ENCODE measurements at places on chromosomes 7 and 10. TPM values are rescaled to one million over a fixed set of nuclear protein-coding genes. Genes with fewer than 3 reads are reported as not detected.

DNA sequence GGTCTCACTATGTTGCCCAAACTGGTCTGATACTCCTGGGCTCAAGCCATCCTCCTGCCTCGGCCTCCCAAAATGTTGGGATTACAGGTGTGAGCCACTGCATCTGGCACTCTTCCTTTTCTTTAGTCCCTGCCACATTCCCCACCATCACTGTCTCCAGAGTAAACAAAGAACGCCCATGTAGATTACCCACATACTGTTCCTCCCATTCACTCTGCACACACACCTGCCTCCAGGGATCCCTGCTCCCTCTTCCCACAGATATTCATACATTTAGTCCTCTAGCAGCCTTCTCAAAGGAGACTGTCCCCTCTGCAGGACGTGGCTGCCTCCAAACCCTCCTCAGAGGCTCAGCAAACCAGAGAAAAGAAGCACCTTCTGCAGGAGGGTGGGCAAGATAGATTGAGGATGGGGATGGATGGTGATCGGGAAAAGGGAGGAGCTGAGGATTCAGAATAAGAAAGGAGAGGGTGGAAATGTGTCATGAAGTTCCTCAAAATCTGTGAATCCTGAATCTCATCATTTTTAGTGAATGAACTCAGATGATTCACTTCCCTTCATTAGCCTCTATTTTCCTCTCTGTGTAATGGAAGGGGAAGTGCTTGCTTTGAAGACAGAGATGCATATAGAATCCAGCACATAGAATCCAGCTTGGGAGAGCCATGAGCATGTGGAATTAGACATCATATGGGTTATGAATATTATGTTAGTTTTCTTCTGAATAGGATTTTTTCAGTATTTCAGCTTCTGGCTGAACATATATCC, 5.5 kb upstream of the PLAU start:
- peak; percentile 65 for DNase-seq

DNA sequence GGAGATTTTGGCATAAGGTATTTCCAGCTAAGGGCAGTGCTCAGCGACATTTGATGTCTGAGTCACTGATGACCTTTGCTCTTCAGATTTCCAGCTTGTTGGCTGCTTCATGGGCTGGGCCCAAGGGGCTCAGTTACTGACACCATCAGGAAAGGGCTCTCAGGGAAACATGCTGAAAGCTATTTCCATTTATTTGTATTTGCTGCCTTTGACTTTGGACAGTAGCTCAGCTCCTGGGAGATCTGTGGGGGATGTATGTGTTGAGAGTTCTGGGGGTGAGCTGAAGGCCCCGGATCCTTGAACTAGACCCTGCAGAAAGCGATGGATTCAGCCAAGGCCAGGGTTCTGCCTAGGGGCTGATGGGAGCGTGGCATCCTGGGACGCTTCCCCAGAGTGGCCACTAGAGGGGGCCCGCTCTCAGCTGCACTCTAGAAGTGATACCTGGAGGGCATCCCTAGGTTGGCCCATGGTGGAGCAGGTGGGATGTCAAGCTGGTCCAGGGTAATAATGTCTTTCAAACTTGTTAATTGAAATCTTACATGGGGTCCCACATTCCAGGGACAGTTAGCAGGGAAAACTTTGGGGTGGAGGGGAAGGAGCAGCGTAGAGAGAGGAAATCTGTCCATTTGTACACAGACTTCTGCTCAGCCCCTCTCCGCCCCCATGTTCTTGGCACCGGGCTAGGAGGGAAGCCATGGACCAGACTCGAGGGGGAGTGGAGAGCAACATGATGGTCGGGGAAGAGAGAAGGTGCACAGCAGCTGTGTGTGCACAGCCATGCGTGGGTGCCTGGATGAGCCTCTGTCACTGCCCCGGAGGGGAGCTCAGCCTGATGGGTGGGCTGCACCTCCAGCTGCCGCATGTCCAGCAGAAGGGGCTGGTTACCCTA, 3.0 kb upstream of the BTBD16 start:
- peak; percentile 67 for DNase-seq

Gene CADPS2
- 69.4 TPM for total RNA-seq

GRCh38 chr7:40380111-40380510, 245.3 kb downstream of the SUGCT start:
- no peak for DNase-seq

GRCh38 chr7:25495342-25496250, 267.3 kb upstream of the NPVF start:
- no peak for DNase-seq

DNA sequence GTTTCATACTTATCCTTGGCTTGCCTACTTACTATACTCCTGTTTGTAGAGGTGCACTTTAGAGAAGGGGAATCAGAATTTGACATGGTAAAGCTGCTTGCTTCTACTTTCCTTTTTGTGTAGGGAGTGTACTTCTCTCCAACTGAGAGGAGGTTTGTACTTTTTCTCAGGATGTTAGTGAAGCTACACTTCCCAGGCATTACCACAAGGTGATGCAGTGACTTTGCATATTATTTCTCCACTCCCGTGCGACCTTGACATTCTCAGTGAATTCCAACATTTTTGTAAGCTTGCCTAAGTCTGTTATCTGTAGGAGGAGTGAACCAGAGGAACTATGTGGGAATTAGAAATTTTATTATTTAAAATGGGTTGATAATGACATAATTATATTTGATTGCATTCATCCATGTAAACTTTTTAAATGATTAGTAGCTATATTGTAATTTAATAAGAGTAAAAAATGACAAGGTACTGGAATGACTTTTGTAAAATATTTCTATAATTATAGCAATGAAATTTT, 5.2 kb downstream of the TAX1BP1 start:
- DNase-seq, result peak; percentile 84

- DNase-seq, result no peak
Measured at GRCh38 chr10:3068968-3069737, 1.8 kb downstream of the PFKP start.

Gene MARVELD1
- total RNA-seq, result 24.4 TPM

Gene AZGP1
- not detected for total RNA-seq

Gene SMC3
- total RNA-seq, result 47.3 TPM

- no peak for DNase-seq
Measured at GRCh38 chr7:31065840-31066239, 13.7 kb downstream of the ADCYAP1R1 start.

- DNase-seq, result peak; percentile 67
Measured at GRCh38 chr10:30456266-30456665, 22.3 kb downstream of the MAP3K8 start.

DNA sequence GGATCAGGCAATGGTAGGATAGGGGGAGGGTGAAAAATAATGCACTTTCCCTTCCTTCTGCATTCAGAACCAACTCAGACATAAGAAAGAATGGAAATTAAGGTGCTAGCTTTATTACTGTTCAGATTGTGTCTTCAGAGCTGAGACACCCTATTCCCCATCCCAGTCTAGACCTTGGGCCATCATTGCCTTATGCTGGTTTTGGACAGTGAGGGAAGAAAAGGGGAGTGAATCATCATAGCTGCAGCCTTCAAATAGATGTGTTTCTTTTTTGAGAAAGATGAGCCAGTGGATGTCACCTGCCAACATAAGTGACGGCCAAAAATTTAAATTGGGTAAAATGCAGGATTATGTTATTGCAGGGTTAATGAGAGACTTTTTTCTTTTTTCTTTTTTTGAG, 27.0 kb upstream of the TOMM7 start:
- DNase-seq, result no peak

DNA sequence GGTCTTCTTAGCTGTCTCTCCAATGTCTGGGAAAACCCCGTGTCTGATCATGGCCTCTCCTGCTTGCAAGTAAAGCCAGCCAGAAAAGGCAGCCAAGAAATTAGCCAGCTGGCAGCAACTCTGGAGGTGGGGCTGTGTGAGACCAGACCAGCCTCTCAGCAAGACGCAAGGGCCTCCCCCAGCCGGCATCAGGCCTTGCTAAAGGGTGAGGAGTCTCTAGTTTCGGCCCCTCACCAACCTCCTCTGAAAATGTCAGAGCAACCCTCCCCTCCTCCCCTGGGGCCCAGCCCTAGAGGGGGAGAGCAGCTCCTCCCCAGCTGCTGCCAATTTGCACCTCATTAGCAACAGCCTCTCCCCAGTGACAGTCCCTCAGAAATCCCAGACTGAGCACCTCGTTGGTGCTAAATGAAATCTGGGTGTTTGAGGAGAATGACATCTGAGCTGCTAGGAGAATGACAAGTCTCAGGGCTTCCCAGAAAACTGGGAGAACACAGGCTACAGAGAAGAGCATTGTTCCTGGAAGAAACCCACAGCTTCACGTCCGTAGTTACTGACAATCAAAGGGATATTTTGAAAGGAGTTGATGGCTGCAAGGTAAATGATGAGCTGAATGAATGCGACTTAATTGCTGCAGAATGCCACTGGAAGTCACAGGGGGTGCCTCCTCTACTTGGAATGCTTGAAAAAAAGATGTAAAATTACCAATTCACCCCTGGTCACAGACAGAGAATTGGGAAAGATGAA, 25.9 kb downstream of the DGKI start:
- DNase-seq, result no peak

GRCh38 chr7:151780631-151781030, 96.3 kb downstream of the PRKAG2 start:
- DNase-seq, result peak; percentile 65

- DNase-seq, result no peak
Measured at GRCh38 chr10:73973427-73973826, 24.5 kb upstream of the VCL start.

DNA sequence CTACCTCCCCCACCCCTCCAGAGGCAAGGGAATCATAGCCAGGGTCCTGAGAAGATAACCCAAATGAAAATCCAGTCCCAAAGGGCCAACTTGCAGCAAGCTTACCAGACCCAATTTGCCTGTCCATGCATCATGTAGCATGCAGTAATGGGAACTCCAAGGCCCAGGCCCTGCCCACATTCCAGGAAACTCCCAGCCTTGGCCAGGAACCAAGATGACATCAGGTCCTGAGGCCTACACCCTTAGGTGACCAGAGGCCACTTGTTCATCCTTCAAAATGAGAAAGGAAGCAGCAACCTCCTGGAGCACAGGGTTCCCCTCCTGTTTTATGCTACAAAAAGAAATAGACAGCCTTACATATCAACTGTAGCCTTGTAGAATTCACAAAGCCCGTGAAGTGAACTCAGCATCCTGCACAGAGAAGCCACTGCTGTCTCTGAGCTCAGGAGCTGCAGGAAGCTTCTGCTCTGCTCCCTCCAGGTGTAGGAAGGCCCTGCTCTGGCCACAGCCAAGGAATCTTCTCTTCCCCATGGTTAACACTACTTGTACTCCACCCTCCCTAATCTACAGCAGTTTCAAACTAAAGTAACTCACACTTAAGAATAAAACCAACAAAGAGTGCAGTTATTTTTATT, 30.3 kb upstream of the GRB10 start:
- peak; percentile 90 for DNase-seq

Gene KNDC1
- not detected for total RNA-seq

Gene NRAP
- total RNA-seq, result not detected

Gene ADRB1
- total RNA-seq, result 19.0 TPM

GRCh38 chr7:103388469-103389140, 41.2 kb downstream of the PSMC2 start:
- DNase-seq, result no peak

- peak; percentile 68 for DNase-seq
Measured at GRCh38 chr10:13844651-13845050, 257.9 kb downstream of the PRPF18 start.

Gene GCK
- total RNA-seq, result not detected

Gene LRRC18
- not detected for total RNA-seq

DNA sequence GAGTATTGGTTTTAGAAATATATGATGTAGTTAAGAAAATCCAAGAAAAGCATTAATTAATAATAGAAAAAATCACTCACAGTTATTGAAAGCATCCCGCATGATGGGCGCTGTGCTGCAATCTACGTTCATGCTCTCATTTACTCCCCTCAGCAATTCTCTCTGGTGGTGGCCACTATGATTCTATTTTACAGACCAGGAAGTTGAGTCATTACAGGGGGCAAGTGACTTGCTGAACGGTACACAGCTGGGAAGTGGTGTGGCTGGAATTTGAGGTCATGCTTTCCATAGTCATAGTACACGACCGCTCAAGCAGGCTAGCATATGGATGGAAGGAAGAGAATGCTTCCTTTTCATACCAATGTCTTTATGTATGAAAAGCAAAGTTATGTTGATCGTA, 117.4 kb downstream of the TES start:
- DNase-seq, result peak; percentile 98

Gene GIMAP1
- 28.2 TPM for total RNA-seq

DNA sequence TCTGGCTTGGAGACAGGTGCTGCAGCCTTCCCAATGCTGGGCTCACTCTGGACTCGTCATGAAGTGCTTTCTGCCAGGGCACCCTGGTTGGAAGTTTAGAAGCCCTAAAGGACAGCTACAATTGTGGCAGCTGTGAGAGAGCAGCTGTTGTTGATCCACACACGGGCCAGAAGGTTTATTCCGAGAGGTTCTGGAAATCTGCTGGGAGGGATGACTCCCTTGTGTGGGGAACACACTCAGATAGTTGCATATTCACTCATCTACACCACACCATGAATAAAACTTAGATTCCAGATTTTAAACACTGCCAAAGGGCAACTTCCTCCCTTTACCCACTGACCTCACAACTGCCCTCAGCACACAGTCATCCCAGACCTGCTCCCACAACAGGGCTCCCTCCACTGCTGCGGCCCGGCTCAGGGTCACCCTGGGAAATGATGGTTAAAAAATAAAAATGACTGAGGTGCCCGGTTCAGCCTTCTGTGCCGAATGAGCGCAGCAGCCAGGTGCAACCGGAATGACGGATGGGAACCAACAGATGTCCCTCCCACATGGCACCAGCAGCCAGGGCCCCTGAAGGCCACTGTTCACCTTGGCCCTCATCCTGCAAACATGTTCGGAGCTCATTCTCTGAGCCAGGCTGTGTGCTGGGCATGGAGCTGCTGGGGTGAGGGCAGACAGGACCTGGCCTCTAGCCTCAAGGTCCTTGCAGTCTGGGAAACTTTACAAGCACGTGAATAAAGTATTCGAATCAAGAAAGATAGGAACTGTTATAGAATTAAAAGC, 40.2 kb downstream of the ASB13 start:
- no peak for DNase-seq

Gene POM121
- total RNA-seq, result 5.4 TPM

DNA sequence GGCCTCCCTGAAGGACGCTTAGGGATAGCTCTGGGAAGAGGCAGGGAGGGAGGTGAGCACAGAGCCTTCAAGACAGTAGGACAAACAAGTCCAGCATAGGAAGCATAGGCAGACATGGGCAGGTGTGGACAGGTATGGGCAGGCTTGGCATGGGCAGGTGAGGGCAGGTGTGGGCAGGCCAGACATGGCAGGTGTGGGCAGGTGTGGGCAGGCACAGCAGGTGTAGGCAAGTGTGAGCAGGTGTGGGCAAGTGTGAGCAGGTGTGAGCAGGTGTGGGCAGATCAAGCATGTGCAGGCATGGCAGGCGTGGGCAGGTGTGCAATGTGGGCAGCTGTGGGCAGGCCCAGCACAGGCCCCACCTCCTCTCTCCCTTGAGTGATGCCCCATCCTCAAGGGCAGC, 148.8 kb upstream of the ZMIZ1 start:
- no peak for DNase-seq

Gene ZSCAN21
- total RNA-seq, result 11.2 TPM

- no peak for DNase-seq
Measured at GRCh38 chr10:33025039-33025438, 67.0 kb upstream of the ITGB1 start.

GRCh38 chr7:85176197-85176596, 10.7 kb downstream of the SEMA3D start:
- no peak for DNase-seq
